ENCODE measurements at places on chromosomes 6 and 20.

GRCh38 chr20:2888224-2888955 is 15.1 kb downstream of the PTPRA start:
- DNase-seq: no peak

DNA sequence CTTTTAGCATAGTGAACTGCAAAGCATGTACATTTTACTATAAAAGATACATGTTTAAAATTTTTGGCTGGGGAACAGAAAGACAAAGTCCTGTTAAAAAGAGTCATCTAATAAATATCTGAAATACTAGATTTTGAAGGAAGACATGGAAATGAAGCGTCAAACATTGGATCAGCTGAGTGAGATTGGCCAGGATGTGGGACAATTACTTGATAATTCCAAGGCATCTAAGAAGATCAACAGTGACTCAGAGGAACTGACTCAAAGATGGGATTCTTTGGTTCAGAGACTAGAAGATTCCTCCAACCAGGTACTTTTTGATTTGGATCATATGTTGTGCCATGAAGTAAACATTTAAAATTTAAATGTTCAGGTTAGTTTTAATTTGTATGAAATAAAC is 162.3 kb downstream of the UTRN start:
- DNase-seq: no peak

DNA sequence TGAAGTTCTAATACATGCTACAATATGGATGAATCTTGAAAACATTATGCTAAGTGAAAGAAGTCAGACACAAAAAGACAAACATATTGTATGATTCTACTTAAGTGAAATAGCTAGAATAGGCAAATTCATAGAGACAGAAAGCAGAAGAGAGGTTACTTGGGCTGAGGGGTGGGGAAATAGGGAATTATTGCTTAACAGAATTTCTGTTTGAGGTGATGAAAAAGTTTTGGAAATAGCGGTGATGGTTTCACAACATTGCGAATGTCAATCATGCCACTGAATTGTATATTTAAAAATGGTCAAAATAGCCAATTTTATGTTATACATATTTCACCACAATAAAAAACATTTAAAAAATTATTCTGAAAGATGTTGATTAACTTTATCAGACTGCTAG is 6.1 kb downstream of the SLC26A8 start:
- no peak for DNase-seq

- no peak for DNase-seq
Observed at GRCh38 chr6:3315841-3316240, 57.1 kb downstream of the PSMG4 start.

GRCh38 chr20:54351371-54352136 is 123.8 kb upstream of the DOK5 start:
- no peak for DNase-seq

- no peak for DNase-seq
Observed at GRCh38 chr20:8067082-8067481, 47.5 kb upstream of the TMX4 start.

- no peak for DNase-seq
Observed at GRCh38 chr20:21507400-21508229, 6.2 kb downstream of the NKX2-2 start.

DNA sequence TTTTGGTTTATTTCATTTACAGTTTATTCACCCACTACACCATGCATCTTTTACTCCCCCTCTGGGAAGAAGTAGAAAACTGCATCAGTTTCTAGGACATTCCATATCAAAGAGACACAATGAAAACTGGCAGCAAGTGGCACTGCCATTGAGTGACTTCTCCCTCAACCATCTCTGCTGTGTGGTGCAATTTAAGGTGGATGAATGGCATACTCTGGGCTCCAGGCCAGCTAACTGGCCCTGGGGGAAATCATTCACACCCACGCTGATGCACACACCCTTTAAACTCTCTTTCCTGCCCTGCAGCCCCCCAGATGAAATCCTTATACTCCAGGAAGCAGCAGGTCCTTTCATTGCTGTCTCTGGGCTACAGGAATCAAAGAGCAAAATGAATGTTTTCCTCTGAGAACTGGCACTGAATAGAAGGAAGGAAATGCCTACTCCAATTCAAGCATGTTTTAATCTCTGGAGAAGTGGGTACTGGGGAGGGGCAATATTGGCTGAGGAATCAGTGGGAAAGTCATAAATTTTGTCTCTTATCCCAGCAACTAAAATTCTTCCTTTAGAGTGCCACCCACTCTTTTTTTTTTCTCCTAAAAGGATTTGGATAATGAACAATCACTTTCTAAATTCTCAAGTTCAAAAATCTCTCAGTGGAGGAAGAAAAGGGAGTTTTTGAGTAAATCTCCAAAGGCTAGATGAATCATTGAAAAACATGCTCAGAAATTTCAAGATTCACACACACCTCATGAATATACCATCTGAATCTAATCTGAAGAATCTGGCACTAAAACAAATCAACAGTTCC is 16.9 kb upstream of the RFPL4B start:
- no peak for DNase-seq

GRCh38 chr6:19549109-19549508 is 288.1 kb upstream of the ID4 start:
- no peak for DNase-seq

- DNase-seq: no peak
Observed at GRCh38 chr6:33633084-33633461, 12.0 kb downstream of the ITPR3 start.

DNA sequence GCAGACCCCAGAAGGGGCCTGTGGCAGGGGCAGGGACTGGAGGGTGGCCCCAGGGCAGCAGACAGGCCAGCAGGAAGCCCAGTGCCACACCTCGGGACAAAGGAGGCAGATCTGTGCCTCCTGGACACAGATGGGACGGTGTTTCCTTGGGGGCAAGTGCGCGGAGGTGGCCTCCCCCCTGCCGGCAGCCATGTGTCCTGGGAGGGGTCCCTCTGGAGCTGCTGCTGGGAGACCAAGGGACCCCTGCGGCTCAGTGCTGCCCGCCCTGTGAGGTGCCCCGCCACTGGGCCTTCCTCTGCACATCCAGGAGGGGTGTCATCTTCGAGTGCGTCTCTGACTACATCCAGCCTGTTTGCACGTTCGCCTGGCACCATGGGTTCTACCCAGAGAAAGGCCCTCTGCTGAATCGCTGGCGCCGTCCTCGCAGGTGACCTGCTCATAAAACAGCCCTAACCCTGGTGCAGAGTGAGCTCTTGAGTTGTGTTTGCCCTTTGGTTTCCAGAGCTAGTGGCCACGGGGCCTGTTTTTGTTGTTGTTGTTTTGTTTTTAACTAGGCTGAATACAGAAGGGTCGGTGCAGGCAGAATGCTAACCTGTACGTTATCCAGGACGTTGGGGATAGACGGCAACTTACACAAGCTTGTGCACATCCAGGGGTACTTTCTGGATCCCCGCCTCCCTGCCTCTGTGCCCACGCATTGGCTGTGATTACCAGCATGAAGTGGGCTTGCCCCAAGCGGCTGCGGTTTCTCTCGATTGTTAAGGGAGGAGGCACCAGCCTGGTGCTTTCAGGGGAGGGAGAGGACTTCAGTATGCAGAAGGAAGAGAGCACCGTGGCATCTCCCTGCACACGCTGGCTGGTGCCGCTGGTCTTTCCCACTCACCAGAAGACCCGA is 1.3 kb upstream of the KCNQ2 start:
- DNase-seq: no peak

DNA sequence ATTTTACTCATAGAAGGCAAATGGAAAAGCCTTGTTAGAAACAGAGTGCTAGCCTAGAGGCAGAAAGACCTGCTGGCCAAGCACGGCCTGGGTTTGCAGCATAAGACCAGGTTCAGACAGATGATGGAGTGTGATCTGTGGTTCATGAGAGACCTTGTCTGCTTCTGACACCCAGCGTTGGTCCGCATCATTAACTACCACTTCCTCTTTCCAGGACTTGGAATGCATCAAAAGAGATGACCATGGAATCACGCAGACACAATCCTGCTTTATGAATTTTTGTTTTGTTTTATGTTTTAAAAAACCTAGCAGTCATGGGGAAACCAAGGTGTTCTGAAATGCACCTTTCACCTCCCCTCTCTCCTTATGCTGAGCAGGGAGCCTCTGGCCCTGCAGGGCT is 76.8 kb upstream of the SYNDIG1 start:
- no peak for DNase-seq

- no peak for DNase-seq
Observed at GRCh38 chr6:4299476-4299875, 164.1 kb upstream of the ECI2 start.

GRCh38 chr20:33679758-33680485 is 5.7 kb upstream of the NECAB3 start:
- peak; percentile 66 for DNase-seq

- no peak for DNase-seq
Observed at GRCh38 chr6:4039348-4039747, 39.6 kb downstream of the FAM217A start.

- DNase-seq: no peak
Observed at GRCh38 chr6:170441316-170441715, 111.8 kb downstream of the PSMB1 start.

GRCh38 chr20:37920679-37921322 is 17.9 kb downstream of the VSTM2L start:
- DNase-seq: no peak

GRCh38 chr20:19945732-19946670 is 71.2 kb upstream of the NAA20 start:
- DNase-seq: no peak

- DNase-seq: no peak
Observed at GRCh38 chr6:163406366-163406765, 8.2 kb upstream of the QKI start.

DNA sequence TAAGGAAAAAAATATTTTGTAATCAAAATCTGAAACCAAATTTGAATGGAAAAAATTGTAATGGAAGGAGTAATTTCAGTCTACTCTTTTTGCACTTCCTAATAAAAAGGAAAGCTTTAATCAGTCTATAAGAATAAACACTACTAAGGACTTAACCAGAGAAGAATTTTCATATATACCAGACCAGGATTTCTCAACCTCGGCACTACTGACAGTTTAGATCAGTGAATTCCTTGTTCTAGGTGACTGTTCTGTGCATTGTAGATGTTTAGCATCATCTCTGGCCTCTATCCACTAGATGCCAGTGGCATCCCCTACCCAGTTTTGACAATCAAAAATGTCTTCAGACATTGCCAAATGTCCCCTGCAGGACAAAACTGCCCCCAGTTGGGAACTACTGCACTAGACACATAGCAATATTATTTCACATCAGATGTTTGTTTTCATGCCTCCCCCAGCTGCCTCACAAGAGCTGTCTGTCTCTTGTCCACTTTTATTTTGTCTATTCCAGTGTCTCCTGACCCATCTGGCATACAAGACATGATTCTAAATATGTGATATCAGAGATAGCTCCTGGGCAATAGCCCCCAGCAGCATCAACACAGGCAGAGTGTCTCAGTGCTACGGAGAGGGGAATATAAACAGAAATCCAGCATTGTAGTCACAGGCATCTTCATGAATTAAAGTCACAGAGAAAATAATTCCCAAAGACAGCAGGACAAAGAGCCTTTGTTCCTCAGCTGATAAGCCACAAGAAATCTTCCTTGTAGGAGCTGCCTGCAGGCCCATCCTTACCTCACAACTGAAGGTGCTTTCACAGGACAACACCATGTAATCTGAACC is 27.0 kb downstream of the DNAAF9 start:
- no peak for DNase-seq

DNA sequence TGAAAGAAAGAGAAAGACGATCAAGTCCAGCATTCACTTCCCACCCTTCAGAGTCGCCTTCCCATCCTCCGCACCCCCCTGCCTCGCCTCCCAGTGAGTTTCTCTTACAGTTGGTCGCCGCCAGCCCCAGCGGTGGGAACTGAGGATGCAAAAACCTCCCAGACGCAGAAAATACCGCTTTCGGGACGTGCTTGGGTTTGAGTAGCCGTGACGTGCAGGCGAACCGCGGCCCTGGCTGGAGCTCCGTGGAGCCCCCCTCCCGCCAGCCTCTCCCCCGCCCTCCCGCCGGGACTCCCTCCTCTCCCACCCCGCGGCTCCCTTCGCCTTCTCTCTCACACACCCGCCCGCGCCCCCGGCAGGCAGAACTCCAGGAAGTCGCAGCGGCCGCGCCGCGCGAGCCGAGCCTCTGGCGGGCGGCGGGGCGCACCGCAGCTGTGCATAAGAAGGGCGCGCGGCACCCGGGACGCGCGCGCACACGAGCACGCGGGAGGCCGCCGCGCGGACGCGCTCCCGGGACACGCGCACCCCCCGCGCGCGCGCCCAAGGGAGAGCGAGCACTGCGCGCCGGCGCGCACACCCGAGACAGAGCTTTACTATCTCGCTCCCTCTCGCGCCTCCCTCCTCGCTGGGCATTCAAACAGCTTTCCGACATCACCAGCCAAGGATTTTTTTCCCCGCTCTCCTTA is at the start of gene ADGRB3:
Gene ADGRB3 (plus strand): TSS at position 557 of the 686 bp plus-strand sequence. CDS start 3,394 bp downstream, outside the sequence.
- no peak for DNase-seq

DNA sequence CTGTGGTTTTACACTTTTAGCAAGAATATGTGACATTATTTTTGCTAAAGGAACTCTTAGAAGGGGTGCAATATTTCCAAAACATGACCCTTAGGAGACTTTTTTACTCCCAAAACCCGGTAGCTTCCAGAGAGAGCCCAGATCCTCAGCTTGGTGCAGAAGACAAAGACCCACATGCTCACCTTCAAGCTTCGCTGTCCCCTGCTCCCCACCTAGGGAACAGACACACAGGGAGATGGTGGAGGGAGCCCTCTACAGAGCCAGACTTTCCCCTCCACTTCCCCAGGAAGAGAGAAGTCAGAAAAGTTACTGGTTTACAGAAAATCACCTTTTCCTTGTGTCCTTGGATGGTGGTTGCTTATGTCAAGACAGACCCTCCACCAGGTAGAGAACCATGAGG is 5.0 kb downstream of the CST4 start:
- DNase-seq: no peak

GRCh38 chr6:84618046-84618752 is 146.2 kb downstream of the TBX18 start:
- no peak for DNase-seq

- DNase-seq: peak; percentile 19
Observed at GRCh38 chr6:36724514-36725390, 27.1 kb downstream of the RAB44 start.

GRCh38 chr6:158648682-158649131 is 1.1 kb upstream of the SYTL3 start:
- DNase-seq: no peak

DNA sequence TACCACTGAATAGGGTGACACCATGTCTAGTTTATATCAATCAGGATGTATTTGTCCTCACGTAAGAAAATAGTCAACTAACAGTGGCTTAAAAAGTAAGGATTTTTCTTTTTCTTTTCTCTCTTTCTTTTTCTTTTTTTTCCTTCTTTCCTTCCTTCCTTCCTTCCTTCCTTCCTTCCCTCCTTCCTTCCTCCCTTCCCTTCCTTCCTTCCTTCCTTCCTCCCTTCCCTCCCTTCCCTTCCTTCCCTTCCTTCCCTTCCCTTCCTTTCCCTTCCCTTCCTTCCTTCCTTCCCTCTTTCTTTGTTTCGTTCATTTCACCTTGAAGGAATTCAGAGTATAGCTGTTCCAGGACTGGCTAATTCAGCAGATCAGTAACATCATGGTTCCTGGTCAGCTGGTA is 83.2 kb downstream of the SOX4 start:
- DNase-seq: no peak

- no peak for DNase-seq
Observed at GRCh38 chr20:53253668-53254067, 281.5 kb downstream of the TSHZ2 start.
